ENCODE measurements at places on chromosomes 16 and 17.

DNA sequence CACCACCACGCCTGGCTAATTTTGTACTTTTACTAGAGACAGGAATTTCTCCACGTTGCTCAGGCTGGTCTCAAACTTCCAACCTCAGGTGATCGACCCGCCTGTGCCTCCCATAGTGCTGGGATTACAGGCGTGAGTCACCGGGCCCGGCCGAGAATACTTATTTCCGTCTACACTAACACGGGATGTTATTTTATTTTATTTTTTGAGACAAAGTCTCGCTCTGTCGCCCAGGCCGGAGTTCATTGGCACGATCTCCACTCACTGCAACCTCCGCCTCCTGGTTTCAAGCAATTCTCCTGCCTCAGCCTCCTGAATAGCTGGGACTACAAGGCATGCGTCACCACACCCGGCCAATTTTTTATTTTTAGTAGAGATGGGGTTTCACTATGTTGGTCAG is 9.5 kb upstream of the PDXDC1 start:
- DNase-seq, result no peak

GRCh38 chr17:69066482-69066881 is 5.8 kb upstream of the ABCA9 start:
- DNase-seq, result no peak

- DNase-seq, result no peak
These were observed 1.4 kb upstream of the PMP22 start for GRCh38 chr17:15266325-15267125.

DNA sequence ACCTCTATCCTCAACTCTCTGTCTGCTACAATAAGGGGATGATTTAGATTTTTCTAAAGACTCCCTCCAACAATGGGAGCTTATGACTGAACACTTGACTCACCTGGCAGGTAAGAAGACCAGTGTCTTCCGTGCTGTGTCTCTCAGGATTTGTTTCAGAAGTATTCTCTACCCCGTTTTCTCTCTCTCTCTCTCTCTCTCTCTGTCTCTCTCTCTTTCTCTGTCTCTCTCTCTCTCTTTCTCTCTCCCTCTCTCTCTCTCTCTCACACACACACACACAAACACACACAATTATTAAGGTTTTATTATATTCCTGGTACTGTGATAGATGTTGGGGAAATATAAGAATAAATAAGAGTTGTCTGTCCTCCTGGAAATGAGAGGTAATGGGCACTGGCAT is 263.9 kb downstream of the TOX3 start:
- DNase-seq, result no peak

DNA sequence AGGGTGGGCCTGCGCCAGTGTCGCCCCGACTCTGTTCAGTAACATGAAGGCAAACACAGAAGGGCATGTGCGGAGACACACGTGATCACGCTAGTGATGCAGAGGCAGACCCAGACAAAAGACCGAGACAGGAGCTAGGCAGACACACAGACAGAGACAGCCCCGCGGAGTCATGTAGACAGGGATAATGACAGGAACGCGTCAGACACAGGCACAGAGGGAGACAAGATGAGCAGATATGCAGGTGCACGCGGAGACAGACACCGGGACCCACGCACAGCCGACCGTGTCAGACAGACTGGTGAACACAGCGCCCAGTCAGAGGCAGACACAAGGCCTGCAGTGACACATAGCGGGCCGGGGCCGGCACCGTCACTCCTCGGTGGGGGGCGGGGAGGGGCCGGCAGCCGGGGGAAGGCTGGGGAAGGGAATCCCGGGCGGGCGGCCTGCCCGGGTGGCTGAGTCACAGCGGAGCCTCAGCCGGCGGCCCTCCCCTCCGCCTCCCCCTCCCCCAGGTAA is 7.4 kb downstream of the KDM6B start:
- peak; percentile 59 for DNase-seq

DNA sequence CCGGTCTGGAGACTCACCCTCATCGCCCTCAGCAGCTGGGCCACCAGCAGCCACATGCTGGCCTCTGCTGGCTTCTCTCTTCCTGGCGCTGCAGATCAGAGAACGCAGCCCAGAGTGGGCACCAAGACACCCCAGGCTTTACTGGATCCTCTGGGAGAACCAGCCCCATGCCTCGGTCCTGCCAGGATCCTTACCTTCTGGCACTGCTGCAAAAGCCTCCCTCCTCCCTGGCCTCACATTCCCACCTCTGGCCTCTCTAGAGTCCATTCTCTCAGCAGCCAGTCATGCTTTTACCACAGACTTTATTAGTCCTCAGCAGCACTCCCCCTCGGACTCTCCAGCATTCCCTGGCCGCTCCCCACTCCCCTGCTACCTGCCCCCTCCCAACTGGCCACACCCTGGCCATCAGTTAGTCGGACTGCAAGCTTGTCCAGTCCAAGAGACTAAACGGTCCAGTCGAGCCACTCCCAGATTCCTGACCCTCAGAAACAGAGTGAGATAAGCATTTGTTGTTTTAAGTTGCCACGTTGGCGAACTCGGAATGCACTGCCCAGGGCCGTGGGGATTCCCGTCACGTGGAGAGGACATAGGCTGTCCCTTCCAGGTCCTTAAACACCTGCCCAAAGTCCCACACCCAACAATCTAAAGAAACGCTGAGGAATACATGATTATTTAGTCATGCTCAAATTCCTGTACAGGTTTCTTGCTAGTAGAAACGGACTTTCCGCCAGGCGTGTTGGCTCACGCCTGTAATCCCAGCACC is 5.9 kb upstream of the SPG7 start:
- DNase-seq, result no peak

DNA sequence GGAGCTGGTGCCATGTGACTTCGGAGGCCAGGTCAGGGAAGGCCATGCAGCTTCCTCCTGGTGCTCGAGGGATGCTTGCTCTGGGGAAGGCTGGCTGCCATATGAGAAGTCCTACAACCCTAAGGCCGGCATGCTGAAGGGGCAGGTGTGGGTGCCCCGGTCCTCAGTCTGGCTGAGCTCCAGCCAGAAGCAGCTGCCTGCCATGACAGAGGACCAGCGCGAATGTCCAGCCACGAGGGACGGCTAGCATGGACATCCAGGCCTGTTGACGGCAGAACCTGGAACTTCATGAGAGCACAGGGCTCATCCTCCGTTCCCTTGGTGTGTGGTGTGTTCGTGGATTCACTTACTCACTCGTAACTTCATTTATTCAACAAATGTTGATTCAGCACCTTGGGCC is 140.6 kb downstream of the IRF8 start:
- no peak for DNase-seq

GRCh38 chr16:83109490-83110125 is 482.8 kb downstream of the CDH13 start:
- no peak for DNase-seq

- no peak for DNase-seq
These were observed 4.5 kb upstream of the GALK1 start for GRCh38 chr17:75769536-75769935.

DNA sequence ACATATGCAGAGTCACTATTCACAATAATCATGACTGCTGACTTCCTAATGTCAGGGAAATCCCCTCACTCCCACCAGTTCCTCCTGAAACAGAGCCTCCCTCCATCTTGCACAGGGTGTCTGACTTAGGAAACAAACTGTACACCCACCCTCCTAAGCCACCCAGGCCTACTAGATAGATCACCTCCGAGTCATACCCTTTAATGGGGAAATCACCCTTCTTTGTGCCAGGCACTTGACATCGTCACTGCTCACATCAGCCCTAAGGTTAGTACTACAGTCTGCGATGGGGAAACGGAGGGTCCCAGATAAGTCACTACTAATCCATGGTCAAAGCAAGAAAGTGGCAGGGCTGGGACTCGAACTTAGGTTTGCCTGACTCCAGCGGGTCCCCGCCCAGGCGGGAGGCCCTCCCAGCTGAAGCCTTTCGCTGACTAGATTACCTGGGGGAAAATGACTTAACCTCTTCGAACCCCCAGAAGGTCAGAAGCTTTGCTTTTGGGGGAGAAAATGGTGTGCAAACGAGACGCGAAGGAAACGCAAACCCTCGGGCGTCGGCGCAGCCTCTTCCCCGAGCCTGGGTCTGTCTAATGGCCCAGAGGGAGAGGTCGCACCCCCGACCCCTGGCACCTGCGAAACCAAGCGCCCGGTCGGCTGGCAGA is 3.4 kb upstream of the MLLT6 start:
- peak; percentile 54 for DNase-seq

DNA sequence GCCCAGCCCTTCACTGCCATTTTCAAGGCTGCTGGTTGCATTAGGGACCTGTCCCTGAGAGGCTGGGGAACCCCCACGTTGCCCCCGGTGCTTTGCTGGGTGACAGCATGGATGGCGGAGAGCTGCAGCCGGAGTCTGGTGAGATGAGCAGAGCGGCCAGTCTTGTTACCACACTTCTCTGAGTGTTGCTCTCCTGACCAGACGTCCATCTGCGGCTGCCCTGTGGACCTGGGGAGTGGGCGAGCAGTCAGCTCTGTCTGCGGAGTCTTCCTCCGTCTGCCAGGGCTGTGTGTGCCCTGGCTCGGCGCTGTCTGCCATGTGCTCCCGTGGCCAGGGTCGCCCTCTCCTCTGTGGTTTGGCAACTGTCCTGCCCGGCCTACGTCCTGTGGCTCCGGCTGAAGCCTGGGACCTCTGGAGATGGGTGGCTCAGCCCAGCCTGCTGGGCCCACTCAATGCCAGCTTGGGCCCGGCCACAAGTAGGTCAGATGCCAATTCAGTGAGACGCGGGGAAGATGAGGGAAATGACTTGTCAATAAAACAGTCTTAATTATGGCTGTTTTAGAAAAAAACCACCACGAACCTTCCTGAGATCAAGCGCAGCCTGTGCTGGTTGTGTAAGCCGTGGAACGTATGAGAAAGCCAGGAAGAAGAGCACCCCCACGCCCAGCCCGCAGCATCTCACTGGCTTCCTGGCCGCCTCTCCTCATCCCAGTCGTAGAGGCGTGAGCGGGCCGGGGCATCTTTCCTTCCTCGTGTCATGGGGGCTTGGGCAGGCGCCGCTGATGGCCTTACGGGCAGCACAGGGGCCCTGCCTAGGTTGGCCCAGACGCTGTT is 7.9 kb downstream of the KCTD5 start:
- DNase-seq, result no peak

- DNase-seq, result no peak
These were observed 44.2 kb upstream of the HNF1B start for GRCh38 chr17:37789021-37789565.

Measured in NCI-H2081 (cell line).